ENCODE measurements at places on chromosomes 6 and 20.

DNA sequence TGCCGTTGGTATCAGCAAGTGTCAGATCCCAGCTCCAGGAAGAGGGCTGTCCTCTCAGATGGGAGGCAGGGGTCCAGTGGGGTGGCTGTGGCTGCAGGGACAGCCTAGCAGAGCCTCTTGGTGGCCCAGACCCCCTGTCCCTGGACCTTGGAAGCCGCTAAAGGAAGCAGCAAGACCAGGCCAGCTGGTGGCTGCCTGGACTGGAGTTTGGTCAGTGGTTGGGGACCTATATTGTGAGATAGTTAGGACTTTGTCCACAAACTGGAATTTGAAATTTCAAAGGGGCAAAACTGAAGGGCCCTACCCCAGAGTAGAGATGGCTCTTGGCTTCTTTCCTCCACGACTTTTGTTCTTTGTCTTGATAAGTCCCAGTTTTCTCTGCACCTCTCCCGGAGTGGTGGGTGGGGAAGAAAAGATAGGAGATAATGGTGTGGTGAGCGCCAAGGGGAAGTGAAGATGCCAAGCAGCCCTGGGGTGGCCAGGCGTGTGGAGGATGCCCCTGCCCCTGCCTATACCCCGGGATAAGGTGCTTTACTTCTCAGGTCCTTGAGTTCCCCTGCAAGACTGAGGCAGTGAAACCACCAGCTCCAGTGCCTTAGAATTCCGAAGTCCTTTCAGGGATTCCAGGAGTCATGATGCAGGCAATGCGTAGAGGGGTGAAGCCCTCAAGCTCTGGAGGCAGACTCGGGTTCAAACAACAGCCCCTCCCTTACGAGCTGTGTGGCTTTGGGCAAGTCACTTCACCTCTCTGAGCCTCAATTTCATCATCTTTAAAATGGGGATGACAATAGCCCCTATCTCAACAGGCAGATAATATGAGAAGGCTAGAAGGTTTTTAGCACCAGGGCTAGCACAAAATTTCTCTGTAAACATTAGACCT lies 40.2 kb downstream of the HNF4A start:
- no peak for DNase-seq

- DNase-seq = no peak
Measured at GRCh38 chr6:38350942-38351341, 288.8 kb downstream of the BTBD9 start.

DNA sequence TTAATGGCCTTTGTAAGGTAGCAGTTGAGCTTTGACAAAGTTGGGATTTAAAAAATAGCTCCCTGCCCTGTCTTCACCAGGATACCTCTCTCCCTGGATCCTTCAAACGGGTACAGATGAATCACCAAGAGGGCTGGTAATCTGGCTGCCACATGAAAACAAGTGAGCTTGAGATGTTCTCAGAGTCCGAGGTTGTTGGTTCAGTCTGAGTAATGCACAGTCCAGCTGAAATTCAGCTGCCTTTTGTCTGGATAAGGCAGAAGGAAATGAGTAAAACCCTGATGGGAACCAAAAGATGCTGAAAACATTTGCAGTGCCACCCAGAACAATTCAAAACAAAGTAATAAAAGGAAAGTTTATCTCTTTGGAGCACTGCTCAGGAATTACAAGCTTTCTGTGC lies 86.8 kb downstream of the GJA1 start:
- DNase-seq = no peak

DNA sequence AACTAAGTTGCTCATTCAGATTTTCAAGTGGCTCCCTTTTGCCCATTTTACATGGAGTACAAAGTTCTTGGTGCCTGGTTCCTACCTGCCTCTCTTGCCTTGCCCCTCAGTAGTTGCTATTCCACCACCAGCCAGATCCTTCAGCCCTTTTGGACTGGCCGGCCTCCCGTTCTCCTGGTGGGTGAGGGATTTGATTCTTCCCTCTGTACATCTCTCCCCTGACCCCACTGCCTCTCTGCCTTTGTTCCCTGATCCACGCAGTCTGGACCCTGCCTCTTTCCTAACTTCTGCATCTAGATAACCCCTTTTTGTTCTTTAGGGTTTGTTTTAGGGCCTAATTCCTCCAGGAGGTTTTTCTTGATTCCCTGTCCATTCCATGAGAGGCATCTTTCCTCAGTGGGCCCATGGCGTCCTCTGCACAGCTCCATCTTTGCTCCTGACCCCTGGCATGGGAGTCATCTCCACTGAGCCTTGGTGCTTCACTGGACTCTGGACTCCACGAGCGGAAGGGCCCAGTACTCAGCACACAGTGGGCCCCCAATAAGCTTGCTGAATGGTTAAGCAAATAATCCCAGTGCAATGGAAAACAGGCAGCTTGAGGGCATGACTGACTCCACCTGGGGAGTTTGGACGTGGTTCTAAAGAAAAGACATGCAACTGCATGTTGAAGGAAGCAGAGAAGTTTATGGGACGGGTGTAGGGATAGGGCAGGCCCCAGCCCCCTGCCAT lies 309.3 kb upstream of the SUPT3H start:
- no peak for DNase-seq

DNA sequence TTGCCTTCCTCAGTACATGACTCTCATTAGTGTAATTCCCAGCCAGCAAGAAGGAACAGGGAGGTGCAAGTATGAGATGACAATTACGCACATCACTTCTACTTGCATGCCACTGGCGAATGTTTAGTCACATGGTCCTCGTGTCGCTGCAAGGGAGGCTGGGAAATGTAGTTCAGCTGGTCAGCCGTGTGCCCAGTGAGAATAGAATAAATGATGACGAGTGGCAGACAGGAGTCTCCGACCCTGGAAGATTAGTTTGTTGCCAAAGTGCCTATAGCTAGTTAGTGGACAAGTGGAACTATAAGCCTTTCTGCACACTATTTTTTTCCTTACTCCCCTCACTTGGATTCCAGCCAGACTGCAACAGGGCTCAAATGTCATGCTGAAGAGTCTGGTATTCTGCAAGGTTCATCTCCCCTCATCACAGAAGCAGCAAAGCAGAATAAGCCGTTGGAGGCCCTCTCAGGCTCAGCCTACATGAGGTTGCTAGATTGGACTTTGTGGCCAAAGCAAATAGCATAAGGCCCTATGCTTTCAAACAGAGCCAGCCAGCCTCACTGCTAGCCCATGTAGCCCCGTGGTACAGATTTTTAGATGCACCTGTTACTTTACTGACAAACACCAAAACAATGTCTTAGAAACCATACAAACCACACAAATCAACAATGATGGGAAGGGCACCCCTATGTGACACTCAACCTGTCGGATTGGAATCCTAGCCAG lies 9.7 kb downstream of the LINC00237 start:
- DNase-seq = no peak

- no peak for DNase-seq
Measured at GRCh38 chr6:27293436-27294098, 18.5 kb downstream of the POM121L2 start.

- no peak for DNase-seq
Measured at GRCh38 chr6:9647599-9647998, 767.3 kb downstream of the TFAP2A start.

DNA sequence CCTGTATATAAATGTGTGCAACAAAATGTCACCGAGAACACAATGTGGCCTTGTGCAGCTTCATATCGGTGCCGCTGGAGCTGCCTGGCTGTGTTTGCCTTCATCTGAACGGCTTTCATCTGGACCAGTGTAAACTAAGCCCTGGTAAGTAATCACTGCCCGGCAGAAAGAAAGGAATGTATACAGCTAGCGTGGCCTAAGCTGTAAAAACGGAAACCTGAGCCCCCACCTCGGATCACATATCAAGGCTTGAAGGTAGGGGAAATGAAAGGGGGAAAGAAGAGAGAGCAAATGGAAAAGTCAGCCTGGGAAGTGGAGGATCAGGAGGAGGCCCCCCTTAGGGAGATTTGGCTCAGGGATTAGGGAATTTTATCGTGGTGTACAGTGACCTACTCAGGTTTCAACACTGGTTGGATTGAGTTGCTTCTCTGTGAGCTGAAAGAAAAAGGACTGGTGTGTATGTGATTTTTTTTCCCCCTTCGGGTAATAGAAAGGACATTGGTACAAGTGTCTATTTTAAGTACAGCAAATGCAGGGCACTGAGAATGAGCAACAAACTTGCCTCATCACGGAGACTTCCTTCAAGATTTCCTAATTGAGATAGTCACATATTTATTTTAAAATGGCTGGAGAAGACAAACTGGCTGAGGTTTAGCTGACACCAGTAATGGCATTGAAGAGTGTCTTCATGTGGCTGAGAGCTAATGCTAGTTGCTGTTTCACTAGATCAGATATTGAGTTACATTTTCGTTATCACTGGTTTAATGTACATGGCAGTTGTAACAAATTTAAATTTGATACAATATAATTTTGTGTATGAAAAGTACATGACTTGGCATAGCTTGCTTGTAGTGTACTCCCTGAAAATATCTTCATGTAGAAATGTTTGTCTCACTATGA lies 3.5 kb downstream of the SOBP start:
- no peak for DNase-seq

DNA sequence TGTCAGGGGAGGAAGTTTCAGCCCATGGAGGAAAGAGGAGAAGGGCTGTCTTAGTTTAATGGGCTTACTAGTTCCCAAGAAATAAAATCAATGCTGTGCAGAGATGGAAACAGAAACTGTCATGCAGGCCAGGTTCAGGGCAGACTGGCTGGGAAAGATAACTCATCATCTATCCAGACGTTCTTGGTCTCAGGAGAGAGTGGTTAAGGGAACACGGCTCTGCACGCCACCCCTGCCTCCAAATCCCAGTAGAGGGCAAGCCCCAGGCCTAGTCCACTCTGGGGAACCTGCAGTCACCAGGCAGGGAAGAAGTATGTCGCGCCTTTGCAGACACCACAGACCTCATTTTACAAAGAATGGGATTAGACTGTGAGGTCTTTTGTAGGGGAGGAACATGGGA lies 12.5 kb downstream of the ALDH8A1 start:
- no peak for DNase-seq

GRCh38 chr6:136859430-136859829 lies 37.0 kb downstream of the PEX7 start:
- DNase-seq = no peak

- no peak for DNase-seq
Measured at GRCh38 chr6:151067684-151068596, 171.8 kb upstream of the AKAP12 start.

- no peak for DNase-seq
Measured at GRCh38 chr6:136609873-136610706, 59.9 kb upstream of the MAP7 start.
